ENCODE measurements at places on chromosomes 12 and 14.
A peak's percentile ranks its signal among the peaks of the same experiment; 100 is the strongest.

- H3K4me1 ChIP-seq = peaks cover 10% of the 10 kb centered on the region
- no peaks in the 10 kb centered on the region for H3K36me3 ChIP-seq
- H3K4me3 ChIP-seq = no peak overlapping the region
- H3K27ac ChIP-seq = no peak overlapping the region
- H3K27me3 ChIP-seq = no peaks in the 10 kb centered on the region
- DNase-seq = peak; percentile 11
Measured at GRCh38 chr12:111570084-111570961, 28.8 kb downstream of the ATXN2 start.

GRCh38 chr12:9037431-9037830, 48.1 kb downstream of the KLRG1 start:
- no peak overlapping the region for H3K27ac ChIP-seq
- no peaks in the 10 kb centered on the region for H3K36me3 ChIP-seq
- H3K27me3 ChIP-seq = no peaks in the 10 kb centered on the region
- no peak for DNase-seq
- H3K4me1 ChIP-seq = no peaks in the 10 kb centered on the region

DNA sequence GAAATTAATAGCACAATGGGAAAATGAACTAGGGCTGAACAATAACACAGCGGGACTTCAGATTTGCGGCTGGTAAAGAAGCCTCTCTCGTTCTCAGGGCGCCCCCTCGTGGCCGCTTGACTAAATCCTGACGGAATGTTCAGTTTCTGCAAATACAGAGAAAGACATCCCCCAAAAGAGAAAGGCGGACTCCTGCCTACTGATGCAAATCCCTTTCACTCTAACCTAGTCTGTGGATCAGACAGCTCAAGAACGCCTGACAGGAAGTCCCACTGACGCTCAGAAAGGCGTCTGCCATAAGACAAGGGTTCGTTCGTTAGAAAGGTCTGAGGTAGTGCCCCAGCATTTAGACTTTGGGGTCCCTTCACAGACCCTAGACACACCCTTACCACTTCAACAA, 2.5 kb downstream of the NUAK1 start:
- H3K4me1 ChIP-seq = peaks cover 12% of the 10 kb centered on the region
- H3K27ac ChIP-seq = no peak overlapping the region
- no peaks in the 10 kb centered on the region for H3K36me3 ChIP-seq

DNA sequence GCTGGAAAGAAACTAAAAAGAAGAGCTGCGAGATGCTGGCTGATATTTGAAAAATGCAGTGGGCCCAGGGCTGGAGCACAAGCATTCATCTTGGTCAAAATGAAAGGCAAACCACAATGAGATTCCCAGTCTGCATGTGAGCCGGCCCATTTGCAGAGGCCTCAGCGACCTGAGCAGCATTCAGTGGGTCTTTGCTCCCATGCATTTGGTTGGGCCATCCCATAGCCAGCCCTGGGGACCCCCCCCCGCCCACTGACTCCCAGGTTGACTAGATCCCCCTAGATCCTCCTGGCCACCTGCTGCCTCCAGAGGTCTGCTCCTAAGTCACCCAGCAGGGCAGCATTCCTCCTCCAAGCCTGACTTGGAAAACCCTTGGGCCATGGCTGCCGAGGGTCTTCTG, 59.8 kb downstream of the PRMT8 start:
- H3K36me3 ChIP-seq = no peaks in the 10 kb centered on the region
- H3K27me3 ChIP-seq = peaks cover 20% of the 10 kb centered on the region
- H3K27ac ChIP-seq = no peak overlapping the region
- no peak for DNase-seq

DNA sequence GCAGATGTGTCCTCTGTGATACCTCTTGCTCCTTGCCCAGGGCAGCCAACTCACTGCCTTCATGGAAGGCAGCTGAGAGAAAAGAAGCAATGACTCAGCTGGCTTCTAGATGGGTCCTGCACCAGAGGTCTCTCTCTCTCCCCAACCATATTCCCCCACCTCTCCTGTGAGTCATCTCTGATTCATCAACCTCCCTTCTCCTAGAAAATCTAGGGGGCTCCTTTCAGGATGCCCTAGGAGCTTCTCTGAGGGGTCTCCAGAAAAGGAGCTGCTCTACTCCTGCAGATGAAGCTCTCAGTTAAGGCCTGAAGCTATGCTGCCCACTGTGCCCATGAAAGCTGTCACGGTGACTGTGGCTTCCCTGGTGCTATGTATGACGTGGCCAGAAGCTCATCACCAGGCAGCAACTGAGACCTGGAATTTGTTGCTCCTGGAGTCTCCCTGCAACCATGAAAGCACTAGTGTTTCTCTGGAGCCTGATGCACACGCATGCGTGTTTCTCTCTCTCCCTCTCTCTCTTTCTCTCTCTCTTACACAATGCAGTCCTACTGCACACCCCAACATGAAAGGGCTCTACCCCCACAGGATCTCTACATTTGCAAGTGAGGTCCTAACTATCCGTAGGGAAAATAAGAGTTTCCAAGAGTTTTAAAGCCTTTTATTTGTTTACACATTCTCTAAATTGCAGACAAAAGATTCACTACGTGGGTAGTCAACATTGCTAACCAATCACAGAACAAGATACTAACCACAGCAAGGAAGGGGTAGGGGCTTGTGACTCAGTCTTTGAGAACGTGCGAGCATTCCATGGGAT, 285.3 kb downstream of the DPF3 start:
- peak; percentile 6 for DNase-seq
- H3K4me3 ChIP-seq = no peak overlapping the region
- H3K4me1 ChIP-seq = no peaks in the 10 kb centered on the region
- no peak overlapping the region for H3K27ac ChIP-seq
- peaks cover 7% of the 10 kb centered on the region for H3K27me3 ChIP-seq
- no peaks in the 10 kb centered on the region for H3K36me3 ChIP-seq

DNA sequence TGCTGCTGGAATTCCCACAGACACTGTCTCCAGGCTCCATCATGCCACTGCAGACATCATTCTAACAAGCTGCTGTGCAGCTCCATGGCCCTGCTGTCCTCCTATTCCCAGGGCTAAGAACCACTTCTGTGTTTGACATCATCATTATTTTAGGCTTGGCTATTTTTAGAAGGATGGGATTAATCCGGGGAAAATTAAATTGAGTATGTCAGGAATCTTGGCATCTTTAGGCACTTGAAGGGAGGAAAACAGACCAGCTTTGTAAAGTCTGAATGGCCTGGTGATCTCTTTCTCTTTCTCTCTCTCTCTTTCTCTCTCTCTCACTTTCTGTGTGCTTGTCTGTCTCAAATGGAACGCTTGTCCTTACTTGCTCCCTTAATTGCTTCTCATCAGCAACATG, 568.3 kb upstream of the FLRT2 start:
- no peak overlapping the region for H3K27ac ChIP-seq
- H3K27me3 ChIP-seq = no peaks in the 10 kb centered on the region
- peak; percentile 11 for DNase-seq
- H3K4me1 ChIP-seq = no peaks in the 10 kb centered on the region

- no peaks in the 10 kb centered on the region for H3K36me3 ChIP-seq
- H3K27ac ChIP-seq = no peak overlapping the region
- H3K4me1 ChIP-seq = no peaks in the 10 kb centered on the region
- H3K4me3 ChIP-seq = no peak overlapping the region
Measured at GRCh38 chr12:33322519-33322918, 117.1 kb downstream of the SYT10 start.

DNA sequence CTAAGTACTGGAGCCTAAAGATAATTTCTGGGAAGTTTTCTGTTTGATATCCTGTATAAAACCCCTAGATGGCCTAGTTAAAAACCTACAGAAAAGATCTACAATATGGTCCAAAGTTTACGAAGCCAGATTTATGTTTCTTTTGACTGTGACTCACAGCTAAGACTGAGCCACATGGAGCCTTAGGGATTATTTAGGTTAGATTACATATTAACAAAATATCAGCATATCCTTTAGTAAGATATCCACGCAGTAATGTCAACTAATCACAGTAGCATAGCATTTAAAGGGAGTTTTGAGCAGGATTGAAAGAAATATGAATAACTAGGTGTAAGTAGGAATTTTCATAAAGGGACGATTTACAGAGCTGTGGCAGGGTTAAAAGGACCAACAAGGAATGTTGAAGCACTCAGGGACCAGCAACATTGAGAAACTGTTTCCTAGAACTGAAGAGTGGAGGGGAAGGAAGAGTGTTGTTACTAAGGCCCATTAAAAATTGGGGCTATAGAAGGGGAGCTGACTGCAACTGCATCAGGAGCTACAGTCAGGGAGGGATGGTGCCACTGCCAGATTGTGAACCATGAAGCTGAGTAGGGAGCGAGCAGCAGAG, 155.5 kb downstream of the DACT1 start:
- H3K4me1 ChIP-seq = no peaks in the 10 kb centered on the region
- no peak for DNase-seq
- H3K27me3 ChIP-seq = no peaks in the 10 kb centered on the region
- no peak overlapping the region for H3K4me3 ChIP-seq
- no peaks in the 10 kb centered on the region for H3K36me3 ChIP-seq
